ENCODE measurements at places on chromosomes 16 and 17. TPM values are rescaled to one million over a fixed set of nuclear protein-coding genes. Genes with fewer than 3 reads are reported as not detected.

Gene SDR42E2
- total RNA-seq: not detected

Gene TPSAB1
- 15.6 TPM for total RNA-seq

Gene GFAP
- total RNA-seq: 2.8 TPM

Gene NFATC3
- 56.8 TPM for total RNA-seq

Gene AGRP
- total RNA-seq: not detected

Gene ADAM11
- 0.50 TPM for total RNA-seq

Gene CACNG3
- not detected for total RNA-seq

- no peak for DNase-seq
These were observed 28.9 kb downstream of the CPSF4L start for GRCh38 chr17:73232587-73233373.

GRCh38 chr17:16019347-16019746 is 19.7 kb downstream of the TTC19 start:
- no peak for DNase-seq

GRCh38 chr17:35245196-35245486 is 2.3 kb downstream of the SLFN5 start:
- no peak for DNase-seq

GRCh38 chr16:20853143-20853542 is 46.8 kb downstream of the REXO5 start:
- DNase-seq: no peak

DNA sequence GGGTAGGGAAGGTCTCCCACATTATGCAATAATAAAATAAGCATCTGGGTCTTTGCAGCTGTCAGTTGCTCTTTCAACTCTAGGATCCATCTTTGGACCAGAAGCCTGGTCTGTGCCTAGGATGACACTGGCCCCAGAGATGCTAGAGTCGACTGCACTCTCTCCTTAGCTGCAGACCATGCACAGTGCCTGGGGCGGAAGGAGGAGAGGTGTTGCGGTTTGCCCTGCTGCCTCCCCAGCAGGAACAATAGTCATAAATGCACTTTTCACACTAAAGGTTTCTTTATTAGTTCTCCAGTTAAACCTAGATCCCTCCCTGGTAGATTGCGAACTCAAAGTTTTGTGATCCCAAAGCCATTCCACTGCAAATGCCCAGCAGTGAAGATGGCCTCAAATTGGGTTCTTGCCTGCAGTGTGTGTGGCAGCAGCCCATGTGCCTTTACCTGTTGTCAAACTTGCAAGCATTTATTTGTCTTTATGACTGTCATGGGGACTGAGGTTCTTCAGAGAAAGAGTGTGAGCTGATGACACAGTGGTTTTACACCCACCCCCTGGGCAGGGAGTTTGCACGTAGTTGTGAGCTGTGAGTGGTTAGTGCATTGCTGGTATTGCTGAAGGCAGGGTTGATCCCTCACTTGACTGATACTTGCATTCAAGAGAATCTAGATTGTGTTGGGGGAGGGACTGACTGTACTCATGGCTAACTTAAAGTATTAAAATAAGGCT is 10.3 kb downstream of the ATXN1L start:
- no peak for DNase-seq

DNA sequence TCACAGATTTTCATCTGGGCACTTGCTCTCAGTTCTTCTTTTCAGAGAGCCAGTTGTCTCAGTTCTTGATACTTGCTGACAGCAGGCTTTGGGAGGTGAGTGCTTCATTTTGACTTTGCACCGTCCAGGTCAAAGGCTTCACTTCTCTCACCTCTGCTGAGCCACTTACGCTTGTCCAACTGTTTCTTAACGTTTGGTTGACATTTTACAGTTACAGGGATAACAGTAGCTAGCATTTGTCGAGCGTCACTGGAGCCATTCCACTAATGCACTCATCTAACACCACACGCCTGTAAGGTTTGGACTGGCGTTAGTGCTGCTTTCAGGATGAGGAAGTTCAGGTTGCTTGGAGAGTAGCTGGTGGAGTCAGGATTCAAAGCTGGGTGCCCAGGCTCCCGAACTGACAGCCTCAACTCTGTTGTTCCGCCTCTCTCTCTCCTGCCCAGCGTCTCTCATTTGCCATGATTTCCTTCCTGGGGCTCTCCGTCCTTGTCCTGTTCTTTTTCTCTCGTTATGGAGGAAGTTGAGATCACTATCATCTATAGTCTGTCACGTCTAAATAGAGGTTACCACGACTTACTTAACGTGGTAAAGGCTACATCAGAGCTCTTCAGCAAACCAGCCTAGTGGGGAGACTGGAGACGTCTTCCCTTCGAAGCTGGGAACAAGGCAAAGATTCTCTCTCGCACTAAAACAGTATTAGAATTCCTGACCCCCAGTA is 220.8 kb downstream of the RPTOR start:
- no peak for DNase-seq

GRCh38 chr16:75301804-75302203 is 50.4 kb upstream of the BCAR1 start:
- no peak for DNase-seq

GRCh38 chr16:54335230-54335629 is 48.6 kb upstream of the IRX3 start:
- DNase-seq: no peak

DNA sequence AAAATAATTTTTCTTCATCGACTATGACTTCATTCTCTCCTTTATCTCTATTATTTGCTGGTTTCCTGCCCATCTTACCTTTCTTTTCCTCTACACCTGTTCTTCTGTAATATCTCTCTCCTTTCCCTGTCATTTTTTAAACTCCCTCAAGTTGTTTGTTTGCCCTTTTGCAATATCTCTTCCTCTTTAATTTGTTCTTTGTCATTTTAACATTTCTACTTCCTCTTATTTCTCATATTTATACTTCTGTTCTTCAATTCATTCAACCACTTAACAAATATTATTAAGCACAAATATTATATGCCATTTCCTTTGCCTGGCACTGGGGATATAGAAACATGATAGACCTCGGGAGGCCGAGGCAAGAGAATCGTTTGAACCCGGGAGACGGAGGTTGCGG is 22.6 kb downstream of the MAP3K3 start:
- no peak for DNase-seq

- DNase-seq: no peak
These were observed 4.5 kb downstream of the MIF4GD start for GRCh38 chr17:75266316-75267152.

- no peak for DNase-seq
These were observed 405.0 kb downstream of the WWOX start for GRCh38 chr16:78504401-78504851.
